ENCODE measurements at places on chromosomes 11 and 22.

GRCh38 chr11:1033016-1033798 lies 3.3 kb downstream of the MUC6 start:
- DNase-seq = no peak

GRCh38 chr11:134822897-134823296 lies 410.9 kb upstream of the B3GAT1 start:
- no peak for DNase-seq

DNA sequence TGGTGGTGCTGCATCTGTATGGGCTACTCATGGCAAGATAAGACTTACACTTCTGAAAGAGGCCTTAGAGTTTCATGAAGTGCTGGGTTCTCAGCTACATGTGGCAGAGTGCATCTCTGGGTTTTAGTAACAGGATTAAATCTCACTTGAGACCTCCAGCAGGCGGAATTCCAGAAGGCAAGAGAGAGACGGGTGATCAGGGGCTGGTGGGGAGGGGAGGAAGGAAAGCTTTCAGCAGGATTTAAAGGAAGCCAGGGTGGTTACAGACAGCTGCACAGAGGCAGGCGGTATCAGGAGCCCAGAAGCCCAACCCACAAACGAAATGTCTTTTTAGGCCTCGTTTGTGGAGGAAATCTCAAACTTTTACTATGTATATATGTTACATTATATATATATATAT lies 56.2 kb upstream of the CD82 start:
- DNase-seq = no peak

- no peak for DNase-seq
Measured at GRCh38 chr11:44854741-44855492, 95.8 kb downstream of the TP53I11 start.

GRCh38 chr22:29574762-29575450 lies 6.0 kb downstream of the NIPSNAP1 start:
- no peak for DNase-seq

DNA sequence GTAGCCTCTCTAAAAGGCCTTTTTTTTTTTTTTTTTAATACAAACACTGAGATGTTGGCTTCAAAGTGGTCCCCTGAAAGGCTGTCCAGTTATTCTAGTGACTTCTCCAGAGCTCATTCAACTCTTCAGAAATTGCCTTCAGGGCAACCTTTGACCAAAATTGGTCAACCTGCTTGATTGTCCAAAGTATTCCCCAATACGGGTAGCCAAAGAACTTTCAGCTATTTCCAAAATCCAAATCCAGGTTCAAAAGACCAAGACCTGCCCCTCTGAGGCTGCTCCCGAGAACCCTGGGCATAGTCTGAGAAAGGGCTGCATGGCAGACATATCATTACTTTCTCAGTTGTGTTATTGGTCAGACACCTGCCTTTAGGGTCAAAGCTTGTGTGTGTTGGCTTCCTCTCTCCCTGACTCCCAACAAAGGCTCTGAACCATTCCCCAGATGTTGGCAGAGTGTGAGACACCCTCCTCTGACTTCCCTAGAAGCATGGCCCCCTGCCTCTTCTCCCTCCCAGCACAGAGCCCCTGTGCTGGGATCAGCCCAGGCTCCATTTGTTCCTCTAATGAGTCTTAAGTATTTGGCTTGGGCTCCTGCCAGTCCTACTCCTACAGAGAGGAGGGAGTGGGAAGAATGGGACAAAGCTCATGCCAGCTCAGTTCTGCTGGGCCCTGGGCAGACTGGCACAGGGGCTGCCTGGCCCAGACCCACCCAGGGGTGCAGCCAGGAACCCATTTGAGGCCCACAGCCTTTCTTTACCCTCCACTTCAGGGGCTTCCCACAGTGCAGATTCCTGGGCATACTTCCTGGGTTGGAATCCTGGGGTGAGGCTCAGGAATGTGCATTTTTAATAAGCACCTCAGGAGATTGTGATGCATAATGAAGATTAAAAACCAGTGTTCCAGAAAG lies 30.3 kb downstream of the TNKS1BP1 start:
- DNase-seq = no peak

GRCh38 chr11:45083544-45084087 lies 62.8 kb upstream of the PRDM11 start:
- DNase-seq = no peak

- DNase-seq = no peak
Measured at GRCh38 chr11:65060913-65061408, 2.6 kb upstream of the NAALADL1 start.

GRCh38 chr22:24068377-24068680 lies 57.2 kb downstream of the CABIN1 start:
- DNase-seq = no peak

- no peak for DNase-seq
Measured at GRCh38 chr11:17859552-17859951, 125.0 kb downstream of the KCNC1 start.

- DNase-seq = no peak
Measured at GRCh38 chr22:42236268-42236667, 34.2 kb downstream of the TCF20 start.

DNA sequence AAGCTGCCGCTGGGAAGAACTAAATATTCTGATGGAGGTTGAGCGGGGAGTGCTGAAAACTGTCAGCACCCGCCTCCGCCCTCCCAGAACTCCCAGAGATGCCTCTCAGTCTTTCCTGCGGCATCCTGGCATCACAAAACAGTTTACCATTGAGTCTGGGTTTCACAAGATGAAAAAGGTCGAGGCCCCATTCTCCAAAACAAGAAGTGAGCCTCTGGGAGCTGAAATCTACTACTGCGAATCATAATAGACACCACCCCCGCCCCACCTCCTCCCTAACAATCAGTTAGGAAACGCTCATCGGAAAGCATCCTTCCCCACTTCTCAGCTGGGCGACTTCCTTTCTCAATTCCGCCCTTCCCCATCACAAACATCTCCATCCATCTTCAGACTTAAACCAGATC lies 1.0 kb downstream of the SUN2 start:
- DNase-seq = peak; percentile 25

DNA sequence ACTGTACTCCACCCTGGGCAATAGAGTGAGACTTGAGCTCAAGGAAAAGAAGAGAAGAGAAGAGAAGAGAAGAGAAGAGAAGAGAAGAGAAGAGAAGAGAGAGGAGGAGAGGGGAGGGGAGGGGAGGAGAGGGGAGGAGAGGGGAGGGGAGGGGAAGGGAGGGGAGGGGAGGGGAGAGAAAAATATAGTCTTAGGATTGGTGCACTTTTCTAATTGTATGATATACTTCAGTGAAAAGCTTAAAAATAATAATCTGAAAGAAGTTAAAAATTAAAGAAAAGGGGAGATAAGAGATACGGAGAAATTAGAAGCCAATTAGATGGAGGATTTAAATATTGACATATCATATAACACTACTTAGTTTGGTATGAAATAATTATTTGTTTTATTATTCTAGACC lies 19.3 kb downstream of the OR52A5 start:
- DNase-seq = no peak

GRCh38 chr22:27627444-27627833 lies 174.1 kb downstream of the MN1 start:
- DNase-seq = no peak

GRCh38 chr22:42074132-42074811 lies at the start of gene PHETA2:
Gene PHETA2 (plus strand): TSS chr22:42074248. CDS start chr22:42077294, 3,046 bp downstream.
- DNase-seq = peak; percentile 31

GRCh38 chr22:48151641-48152040 lies 1389.2 kb downstream of the TBC1D22A start:
- DNase-seq = no peak

DNA sequence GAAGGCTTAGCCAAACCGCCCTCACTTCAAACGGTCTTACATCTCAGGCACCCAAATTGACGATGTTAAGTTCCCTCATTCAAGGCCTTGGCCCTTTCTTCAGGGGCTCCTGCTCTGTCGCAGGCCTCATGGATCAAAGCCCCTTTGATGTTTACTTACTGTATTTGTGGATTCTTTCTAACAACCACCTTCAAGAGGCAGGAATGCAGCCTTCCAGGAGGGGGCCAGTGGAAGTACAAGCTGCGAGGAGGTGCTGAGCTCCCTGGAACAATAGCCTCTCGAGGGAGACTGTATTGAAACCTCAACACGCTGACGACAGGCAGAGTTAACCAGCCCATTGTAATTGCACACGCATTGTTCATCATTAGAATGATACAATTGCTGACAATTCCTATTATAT lies 209.1 kb downstream of the ST3GAL4 start:
- DNase-seq = no peak

DNA sequence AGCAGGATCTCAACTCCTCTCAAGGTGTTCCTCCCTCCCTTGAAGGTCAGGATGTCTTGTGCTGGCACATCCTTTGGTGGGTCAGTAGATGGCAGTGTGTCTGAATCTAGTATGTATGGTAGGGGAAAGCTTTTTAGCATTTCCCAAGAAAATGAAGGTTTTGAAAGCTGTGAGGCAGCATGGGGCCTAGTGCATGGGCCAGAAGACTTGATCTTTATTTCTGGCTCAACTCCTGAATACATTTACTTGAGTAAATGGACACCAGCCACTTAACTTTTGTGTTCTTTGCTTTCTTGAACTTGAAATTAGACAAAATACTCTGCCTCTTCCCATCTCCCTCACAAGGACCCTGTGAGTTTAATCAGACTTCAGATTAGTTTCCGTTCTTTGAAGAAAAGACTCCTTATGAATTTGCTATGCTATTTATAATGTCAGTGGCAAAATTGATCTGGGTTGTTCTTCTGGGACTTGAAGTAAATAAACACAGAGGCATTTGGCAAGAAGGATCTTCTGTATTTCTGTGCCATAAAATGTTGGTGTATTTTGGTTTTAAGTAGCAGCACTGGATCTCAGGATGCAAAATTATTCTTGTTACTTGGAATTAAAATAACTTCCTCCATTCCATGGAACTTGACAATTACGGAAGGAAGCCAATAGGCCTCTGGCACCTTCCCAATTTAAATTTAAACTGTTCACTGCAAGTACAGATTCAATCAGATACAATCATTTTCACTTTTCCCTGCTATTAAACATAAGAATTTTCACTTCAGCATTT lies 288.8 kb downstream of the CASP12 start:
- no peak for DNase-seq

GRCh38 chr11:115911613-115912346 lies 407.6 kb upstream of the CADM1 start:
- DNase-seq = no peak

GRCh38 chr11:5737091-5737490 lies 843 bp downstream of the OR56B1 start:
- DNase-seq = no peak

DNA sequence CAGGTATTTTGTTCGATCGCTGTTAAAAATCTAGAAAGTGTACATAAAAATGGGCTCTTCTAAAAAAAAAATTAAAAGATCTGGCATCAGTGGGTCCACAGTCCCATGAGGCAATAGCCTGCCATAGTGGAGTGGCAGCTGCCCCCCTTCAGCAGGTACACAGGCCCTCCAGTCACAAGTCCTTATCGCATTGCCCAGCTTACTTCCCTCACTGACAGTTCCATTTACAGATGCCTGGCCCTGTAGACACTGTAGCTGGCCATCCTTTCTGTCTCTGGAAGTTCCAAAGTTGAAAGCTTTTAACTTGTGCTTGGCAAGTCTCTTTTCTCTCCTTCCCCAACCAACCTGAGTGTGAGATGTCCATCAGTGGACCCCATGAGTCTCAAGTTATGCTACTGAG lies 11.4 kb downstream of the ZNRF3 start:
- DNase-seq = no peak

- DNase-seq = peak; percentile 74
Measured at GRCh38 chr22:23767673-23768548, at the start of gene CHCHD10. Gene CHCHD10 (minus strand): TSS chr22:23767972. CDS start chr22:23767874, 98 bp downstream.

DNA sequence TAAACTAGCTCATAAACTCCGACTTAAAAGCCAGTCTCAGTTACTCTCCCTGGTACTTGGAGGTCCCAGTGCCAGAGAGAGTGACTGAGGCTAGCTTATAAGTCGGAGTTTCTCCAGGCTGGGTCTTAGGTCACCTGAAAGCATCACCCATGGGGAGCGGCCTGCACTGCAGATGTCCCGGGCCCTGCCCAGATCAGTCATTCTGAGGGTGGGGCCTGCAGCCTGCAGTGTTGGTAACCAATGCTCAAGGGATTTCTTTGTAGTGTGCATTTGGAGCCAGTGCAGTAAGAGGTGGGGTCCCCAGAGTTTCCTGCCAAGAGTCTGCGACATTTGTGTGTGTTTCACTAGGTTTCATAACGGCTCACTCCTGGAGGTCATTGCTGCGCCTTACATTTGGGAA lies 14.8 kb downstream of the TAB1 start:
- no peak for DNase-seq

DNA sequence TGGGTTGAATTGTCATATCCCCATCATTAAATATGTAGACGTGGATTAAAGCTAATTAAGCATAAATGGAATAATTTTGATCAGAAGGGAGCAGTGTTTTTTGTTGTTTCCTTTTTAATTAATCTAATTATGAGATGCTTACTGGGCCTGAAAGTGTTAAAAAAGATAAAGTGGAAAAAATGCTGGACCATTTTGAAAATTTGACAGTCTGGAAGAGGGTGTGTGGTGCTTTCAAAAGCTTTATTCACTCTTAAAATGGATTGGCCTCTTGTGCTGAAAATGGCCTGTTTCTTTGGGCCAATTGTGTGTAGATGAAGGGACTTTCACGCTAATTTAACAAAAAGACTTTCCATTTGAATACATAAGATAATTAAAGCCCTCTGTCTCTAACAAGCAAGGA lies 1.8 kb downstream of the TNRC6B start:
- DNase-seq = no peak

- DNase-seq = no peak
Measured at GRCh38 chr11:4115128-4115527, 20.5 kb downstream of the RRM1 start.

DNA sequence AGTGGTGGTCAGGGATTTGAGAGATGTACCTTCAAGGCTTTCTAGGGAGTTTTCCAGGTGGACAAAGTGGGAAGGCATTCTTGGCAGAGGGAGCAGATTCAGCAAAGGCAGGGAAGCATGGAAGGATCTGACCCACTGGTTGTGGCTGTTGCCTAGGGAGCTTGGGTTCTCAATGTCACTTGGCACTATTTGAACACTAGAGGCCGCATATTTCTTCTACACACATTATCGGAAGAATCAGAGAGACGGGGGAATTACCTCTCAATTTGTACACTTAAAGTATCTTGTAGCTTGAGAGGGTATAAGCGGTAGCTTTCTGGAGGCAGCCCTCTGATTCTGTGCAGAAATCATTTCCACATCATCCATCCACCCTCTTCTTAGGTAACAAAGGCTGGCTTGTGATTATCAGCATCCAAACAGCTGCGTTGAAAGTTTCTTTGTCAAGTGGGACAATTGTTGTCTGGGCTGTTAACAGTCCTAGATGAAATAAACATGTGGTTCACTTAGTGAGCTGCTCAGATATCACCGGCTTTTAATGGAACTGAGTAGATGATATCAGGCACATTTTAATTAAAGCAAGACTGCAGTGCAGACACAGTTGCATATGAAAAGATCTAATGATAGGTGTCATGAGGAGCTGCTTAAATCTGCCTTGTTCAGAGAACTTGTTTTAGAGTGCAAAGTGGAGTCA lies 2.6 kb downstream of the NELL1 start:
- DNase-seq = no peak

- no peak for DNase-seq
Measured at GRCh38 chr11:31887180-31887579, 76.1 kb upstream of the PAX6 start.

DNA sequence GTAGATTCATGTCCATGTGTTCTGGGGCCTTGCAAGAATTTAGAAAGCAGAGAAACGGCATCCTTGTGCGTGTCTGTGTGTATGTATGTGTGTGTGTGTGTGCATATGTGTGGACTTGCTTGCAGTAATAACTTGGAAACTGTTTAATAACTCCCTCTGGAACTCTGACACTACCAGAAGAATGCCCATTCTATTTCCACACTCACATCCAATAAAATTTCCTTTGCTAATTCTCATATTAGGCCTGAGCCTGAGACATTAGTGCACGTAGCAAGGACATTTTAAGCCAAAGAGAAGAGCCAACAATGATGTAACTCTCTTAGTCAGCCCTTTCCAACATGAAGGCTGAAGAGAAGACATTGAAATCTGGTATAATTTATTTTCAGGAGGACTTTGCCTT lies 3.2 kb downstream of the OR4D6 start:
- no peak for DNase-seq

All from stimulated activated CD4-positive, alpha-beta T cell treated with anti-CD3 and anti-CD28 coated beads, Interleukin-15, amount 100 ng/mL, for 48 hours (primary cell).